ENCODE measurements at places on chromosomes 13 and 19. TPM values are rescaled to one million over a fixed set of nuclear protein-coding genes. Genes with fewer than 3 reads are reported as not detected.

- no peak for DNase-seq
These were observed 164.9 kb downstream of the DLEU7 start for GRCh38 chr13:50678464-50679162.

Gene ZNF626
- 30.3 TPM for total RNA-seq

- DNase-seq, result no peak
These were observed 24.1 kb downstream of the NFIX start for GRCh38 chr19:13019332-13019731.

Gene CD79A
- 0.62 TPM for total RNA-seq

GRCh38 chr19:29417048-29417447 is 108.7 kb upstream of the VSTM2B start:
- no peak for DNase-seq

DNA sequence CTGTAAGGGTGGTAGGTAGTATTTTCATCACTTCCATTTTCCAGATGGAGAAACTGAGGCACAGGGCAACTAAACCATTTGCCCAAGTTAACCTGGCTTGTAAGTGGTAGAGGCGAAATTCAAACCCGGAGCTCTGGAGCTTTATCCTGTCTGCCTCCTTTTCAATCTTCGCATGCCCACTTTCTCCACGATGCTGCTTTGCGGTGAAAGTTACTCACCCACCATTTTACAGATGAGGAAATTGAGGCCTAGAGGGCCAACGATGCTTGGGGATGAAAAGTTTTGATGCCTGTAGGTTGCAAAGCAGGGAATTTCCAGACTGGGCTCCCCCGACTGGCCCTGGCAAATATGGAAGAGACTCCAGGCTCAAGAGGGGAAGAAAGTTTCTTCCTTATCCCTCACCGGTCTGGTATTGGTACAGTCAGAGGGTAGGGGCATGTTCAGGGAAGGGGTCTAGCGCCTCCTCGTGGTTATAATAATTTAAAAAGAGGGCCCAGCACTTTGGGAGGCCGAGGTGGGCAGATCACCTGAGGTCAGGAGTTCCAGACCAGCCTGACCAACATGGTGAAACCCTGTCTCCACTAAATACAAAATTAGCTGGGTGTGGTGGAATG is 1.9 kb upstream of the SH2D3A start:
- DNase-seq, result no peak

DNA sequence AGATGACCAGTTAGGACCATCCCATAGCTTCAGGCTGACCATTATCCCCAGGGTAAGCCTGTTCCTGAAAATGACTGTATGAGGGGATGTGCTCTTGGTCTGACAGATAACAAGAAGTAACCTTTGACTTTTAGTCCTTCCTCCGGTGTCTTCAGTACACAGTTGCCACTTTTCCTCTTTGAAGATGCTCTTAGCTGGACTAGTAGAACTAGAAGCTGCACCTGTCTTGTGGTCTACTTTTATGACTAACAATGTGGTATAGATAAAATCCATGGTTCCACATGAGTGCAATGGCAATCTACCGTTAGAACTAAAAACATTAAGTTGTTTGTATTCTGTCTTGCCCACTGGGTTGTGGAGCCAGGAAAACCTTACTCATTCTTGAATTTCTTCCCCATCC is 5.9 kb upstream of the RUBCNL start:
- no peak for DNase-seq

Data from mesothelial cell of epicardium (in vitro differentiated cells).